ENCODE measurements at places on chromosomes 7 and 10.

- H3K36me3 ChIP-seq = no peaks in the 10 kb centered on the region
- H3K4me1 ChIP-seq = no peaks in the 10 kb centered on the region
- H3K27me3 ChIP-seq = no peaks in the 10 kb centered on the region
- no peak overlapping the region for H3K4me3 ChIP-seq
- DNase-seq = no peak
- no peak overlapping the region for H3K27ac ChIP-seq
Measured at GRCh38 chr10:117884093-117884492, 162.6 kb downstream of the RAB11FIP2 start.

DNA sequence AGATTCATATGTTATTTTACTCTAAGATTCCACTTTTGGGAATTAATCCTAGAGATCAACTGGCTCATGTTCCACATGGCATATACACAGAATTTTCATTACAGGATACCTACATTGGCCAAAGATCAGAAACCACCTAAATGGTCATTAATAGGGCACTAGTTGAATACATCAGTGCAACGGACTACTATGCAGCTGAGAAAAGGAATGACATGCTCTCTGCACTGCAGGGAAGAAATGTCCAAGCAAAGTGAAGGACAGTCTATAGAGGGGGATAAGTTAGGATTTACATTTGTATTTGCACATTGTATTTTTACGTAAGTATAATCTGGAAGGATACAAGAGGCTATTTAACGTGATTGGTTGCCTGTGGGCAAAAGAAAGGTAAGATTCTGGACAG is 67.7 kb upstream of the PRLHR start:
- H3K27me3 ChIP-seq = peaks cover 4% of the 10 kb centered on the region
- H3K27ac ChIP-seq = no peak overlapping the region
- no peaks in the 10 kb centered on the region for H3K36me3 ChIP-seq
- no peaks in the 10 kb centered on the region for H3K4me1 ChIP-seq
- no peak overlapping the region for H3K4me3 ChIP-seq

DNA sequence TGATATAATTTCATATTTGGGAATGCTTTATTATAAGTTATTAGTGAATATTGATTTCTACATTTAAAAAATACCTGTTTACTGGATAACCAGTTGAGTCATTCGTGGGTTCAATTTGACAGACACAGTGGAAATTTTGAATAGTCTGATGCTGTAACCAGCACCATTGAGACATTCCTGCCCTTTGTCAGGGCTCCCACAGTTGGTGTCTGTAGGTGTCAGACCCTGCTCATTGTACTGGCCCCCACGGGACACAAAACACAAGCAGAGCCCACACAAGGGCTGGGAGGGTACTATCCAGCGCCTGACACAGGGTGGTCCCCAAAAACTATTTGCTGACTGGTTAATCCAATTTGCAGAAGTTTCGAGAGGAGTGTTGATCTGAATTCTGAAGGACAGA is 35.9 kb downstream of the EEPD1 start:
- H3K27me3 ChIP-seq = no peaks in the 10 kb centered on the region
- DNase-seq = no peak
- H3K4me3 ChIP-seq = no peak overlapping the region
- peaks cover 18% of the 10 kb centered on the region for H3K4me1 ChIP-seq

DNA sequence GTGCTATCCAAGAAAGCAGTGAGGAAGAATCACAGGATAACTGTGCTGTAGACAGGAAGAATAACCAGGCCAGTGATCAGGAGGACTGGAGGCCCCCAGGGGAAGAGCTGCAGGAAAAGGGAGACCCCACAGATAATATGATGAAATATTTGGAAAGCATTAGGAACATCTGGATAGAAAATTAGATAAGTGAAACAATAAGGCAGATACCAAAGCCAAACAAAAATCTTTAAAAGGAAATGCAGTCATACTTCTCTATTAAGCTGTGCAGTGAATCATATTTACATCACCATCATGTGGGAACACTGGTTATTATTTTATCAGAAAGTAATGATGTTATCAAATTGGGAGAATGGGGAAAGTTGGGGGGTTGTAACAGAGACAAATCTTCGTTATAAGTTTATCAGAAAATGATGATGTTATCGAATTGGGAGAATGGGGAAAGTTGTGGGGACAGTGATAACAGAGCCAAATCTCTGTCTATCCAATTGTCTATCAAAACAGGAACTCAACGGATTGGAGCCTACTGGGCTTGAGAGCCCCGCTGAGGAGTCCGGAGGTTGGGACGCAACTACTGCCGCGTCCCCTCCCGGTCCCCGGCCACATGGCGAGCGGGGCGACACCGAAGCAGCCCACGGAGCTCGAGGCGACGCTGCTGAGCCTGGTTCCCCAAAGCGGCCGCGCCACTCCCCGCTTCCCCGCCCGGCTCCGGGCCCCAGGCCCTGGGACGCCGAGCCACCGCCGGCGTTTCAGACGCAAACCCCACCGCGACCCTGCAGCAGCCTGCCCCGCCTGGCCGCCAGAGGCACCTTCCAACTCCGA is 14.0 kb upstream of the RALA start:
- DNase-seq = peak; percentile 85
- peak overlapping the region; percentile 91 for H3K27ac ChIP-seq
- H3K4me3 ChIP-seq = 0 out of 2 replicates have a peak overlapping the region, but pooled peaks have one; percentile 20
- H3K36me3 ChIP-seq = no peaks in the 10 kb centered on the region

DNA sequence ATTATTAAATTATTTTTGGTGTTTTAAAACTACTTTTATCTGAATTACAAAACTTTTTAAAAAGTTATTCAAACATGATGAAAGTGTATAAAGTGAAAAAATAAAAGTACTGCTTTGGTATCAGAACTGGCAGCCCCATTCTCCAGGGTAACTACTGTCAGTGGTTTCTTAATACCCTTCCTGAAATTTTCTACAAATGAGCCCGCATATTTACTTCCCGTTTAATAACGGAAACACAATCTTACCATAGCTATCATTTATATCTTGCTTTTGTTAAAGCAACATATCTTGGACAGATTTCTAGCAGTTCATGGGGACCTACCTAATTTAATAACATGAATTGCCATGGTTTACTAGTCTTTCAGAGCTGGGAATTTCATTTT is 249.9 kb downstream of the RNLS start:
- no peaks in the 10 kb centered on the region for H3K4me1 ChIP-seq
- H3K27ac ChIP-seq = no peak overlapping the region
- DNase-seq = no peak
- no peak overlapping the region for H3K4me3 ChIP-seq

DNA sequence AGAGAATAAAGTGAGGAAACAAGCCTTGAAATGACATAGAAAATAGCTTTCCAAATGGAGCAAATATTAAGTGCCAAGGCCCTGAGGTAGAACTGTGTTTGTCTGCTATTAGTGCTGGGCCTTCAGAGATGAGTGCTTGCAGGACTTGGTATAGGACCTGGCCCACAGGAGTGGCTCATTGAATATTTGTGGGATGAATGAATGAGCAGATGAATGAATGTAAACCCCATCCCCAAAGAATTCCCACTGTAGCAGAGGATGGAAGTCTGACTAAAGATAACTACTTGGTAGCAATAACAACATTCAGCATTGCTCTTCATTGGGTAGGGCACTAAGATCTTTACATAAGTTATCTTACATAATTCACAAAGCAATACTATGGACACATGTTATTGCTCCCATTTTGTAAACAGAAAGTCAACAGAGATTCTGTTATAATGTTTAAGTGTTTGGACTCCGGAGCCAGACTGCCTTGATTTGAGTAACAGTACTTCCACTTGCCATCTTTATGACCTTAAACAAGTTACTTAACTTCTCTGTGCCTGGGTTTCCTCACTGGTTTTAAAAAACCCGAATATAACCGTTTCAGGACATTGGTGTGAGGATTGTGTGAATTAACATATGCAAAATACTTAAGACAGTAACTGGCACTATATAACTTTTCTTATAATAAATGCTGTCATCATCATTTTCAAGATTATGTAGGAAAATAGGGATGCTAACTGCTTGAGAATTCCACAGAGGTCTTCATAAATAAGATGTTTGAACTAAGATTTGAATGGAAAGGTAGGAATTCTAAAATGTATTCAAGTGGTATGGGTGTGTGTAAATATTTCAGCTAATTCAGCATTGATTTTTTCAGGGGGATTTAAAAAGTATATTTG is 141.9 kb downstream of the PRKG1 start:
- H3K36me3 ChIP-seq = no peaks in the 10 kb centered on the region
- no peak overlapping the region for H3K27ac ChIP-seq
- H3K27me3 ChIP-seq = no peaks in the 10 kb centered on the region
- DNase-seq = no peak

GRCh38 chr10:132577350-132578003 is 39.9 kb downstream of the INPP5A start:
- H3K36me3 ChIP-seq = no peaks in the 10 kb centered on the region
- no peak overlapping the region for H3K27ac ChIP-seq
- H3K4me3 ChIP-seq = no peak overlapping the region

- H3K4me3 ChIP-seq = no peak overlapping the region
- peak; percentile 62 for DNase-seq
- peaks cover 94% of the 10 kb centered on the region for H3K36me3 ChIP-seq
- H3K4me1 ChIP-seq = 0 out of 2 replicates have a peak, but pooled peaks cover 6% of the 10 kb centered on the region
- H3K27ac ChIP-seq = no peak overlapping the region
Measured at GRCh38 chr7:55156919-55157763, 138.3 kb downstream of the EGFR start.

DNA sequence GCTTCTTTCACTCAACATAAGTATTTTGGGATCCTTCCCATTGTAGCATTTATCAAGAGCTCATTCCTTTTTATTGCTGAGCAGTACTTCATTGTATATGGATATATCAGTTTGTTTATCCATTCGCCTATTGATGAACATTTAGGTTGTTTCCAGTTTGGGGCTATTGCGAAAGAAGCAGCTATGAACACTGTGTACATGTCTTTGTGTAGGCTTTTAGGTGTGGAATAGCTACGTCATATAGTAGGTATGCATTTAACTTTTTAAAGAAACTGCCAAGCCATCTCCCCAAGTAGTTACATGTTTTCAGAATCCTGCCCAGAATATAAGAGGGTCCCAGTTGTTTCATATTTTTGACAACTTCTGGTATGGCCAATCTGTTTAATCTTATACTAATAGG is 468.1 kb downstream of the IPMK start:
- H3K4me3 ChIP-seq = no peak overlapping the region
- H3K27me3 ChIP-seq = no peaks in the 10 kb centered on the region
- no peaks in the 10 kb centered on the region for H3K4me1 ChIP-seq
- no peaks in the 10 kb centered on the region for H3K36me3 ChIP-seq

- peak; percentile 84 for DNase-seq
- no peaks in the 10 kb centered on the region for H3K36me3 ChIP-seq
- H3K27me3 ChIP-seq = no peaks in the 10 kb centered on the region
- H3K27ac ChIP-seq = no peak overlapping the region
Measured at GRCh38 chr10:96370584-96371157, 11.9 kb upstream of the OPALIN start.

DNA sequence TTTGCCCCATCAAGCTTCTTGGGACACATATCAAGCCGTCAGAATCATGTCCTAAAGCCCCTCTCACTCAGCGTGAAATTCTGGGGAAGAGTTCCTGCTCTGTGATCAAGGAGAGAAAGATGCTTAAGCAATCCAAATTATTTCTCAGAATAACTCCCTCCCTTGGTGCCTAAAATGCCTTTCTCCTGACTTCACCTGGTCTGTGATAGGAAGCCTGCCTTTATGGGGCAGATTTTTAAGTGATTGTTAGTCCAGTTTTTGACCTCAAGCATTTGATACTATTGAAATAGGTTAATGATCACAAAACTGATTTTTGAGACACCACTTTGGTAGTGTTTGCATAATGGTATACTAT is 76.4 kb upstream of the MAGI2 start:
- DNase-seq = no peak
- H3K4me3 ChIP-seq = no peak overlapping the region
- no peaks in the 10 kb centered on the region for H3K36me3 ChIP-seq
- H3K27ac ChIP-seq = no peak overlapping the region

GRCh38 chr7:115232041-115232440 is 310.1 kb downstream of the MDFIC start:
- H3K4me3 ChIP-seq = no peak overlapping the region
- no peak for DNase-seq
- no peaks in the 10 kb centered on the region for H3K36me3 ChIP-seq
- peak overlapping the region; percentile 97 for H3K27ac ChIP-seq
- no peaks in the 10 kb centered on the region for H3K27me3 ChIP-seq

GRCh38 chr7:121352323-121352722 is 23.5 kb downstream of the WNT16 start:
- H3K36me3 ChIP-seq = peaks cover 80% of the 10 kb centered on the region
- H3K4me3 ChIP-seq = no peak overlapping the region
- no peaks in the 10 kb centered on the region for H3K27me3 ChIP-seq

- no peak for DNase-seq
- no peaks in the 10 kb centered on the region for H3K4me1 ChIP-seq
- no peaks in the 10 kb centered on the region for H3K36me3 ChIP-seq
- H3K27me3 ChIP-seq = peaks cover 12% of the 10 kb centered on the region
- no peak overlapping the region for H3K27ac ChIP-seq
Measured at GRCh38 chr10:47058961-47059391, 147.7 kb downstream of the PTPN20 start.

DNA sequence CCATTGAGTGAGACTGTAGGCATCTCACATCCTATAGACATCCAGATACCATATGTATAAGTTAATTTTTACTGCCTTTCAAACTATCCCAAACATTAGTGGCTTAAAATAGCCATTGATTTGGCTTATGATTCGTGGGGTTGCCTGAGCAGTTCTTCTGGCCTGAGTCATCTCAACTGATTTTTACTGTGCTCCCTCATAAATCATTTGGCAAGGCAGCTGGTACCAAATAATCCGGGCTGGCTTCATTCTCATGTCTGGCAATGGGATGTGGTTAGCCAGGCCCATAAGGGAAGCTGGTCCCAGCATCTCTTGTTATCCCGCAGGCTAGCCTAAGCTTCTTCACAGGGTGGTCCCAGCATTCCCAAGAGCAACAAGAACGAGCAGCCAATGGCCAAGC is 6.7 kb upstream of the LRGUK start:
- no peak overlapping the region for H3K27ac ChIP-seq
- H3K27me3 ChIP-seq = no peaks in the 10 kb centered on the region
- no peak overlapping the region for H3K4me3 ChIP-seq
- no peaks in the 10 kb centered on the region for H3K36me3 ChIP-seq
- H3K4me1 ChIP-seq = no peaks in the 10 kb centered on the region
